Activated CD8-positive, alpha-beta memory T cell treated with anti-CD3 and anti-CD28 coated beads, Interleukin-2, amount 10 ng/mL, durations not matched to agents 7 days and 5 days (primary cell): ENCODE measurements at places on chromosomes 4 and X. TPM values are rescaled to one million over a fixed set of nuclear protein-coding genes. Genes with fewer than 3 reads are reported as not detected.
A peak's percentile ranks its signal among the peaks of the same experiment; 100 is the strongest.

- no peak for DNase-seq
Measured at GRCh38 chr4:144699565-144699964, 53.6 kb downstream of the HHIP start.

GRCh38 chr4:110669663-110670062 is 46.8 kb upstream of the PITX2 start:
- DNase-seq, result no peak

- no peak for DNase-seq
Measured at GRCh38 chrX:107206697-107207065, 270 bp downstream of the DNAAF6 start.

DNA sequence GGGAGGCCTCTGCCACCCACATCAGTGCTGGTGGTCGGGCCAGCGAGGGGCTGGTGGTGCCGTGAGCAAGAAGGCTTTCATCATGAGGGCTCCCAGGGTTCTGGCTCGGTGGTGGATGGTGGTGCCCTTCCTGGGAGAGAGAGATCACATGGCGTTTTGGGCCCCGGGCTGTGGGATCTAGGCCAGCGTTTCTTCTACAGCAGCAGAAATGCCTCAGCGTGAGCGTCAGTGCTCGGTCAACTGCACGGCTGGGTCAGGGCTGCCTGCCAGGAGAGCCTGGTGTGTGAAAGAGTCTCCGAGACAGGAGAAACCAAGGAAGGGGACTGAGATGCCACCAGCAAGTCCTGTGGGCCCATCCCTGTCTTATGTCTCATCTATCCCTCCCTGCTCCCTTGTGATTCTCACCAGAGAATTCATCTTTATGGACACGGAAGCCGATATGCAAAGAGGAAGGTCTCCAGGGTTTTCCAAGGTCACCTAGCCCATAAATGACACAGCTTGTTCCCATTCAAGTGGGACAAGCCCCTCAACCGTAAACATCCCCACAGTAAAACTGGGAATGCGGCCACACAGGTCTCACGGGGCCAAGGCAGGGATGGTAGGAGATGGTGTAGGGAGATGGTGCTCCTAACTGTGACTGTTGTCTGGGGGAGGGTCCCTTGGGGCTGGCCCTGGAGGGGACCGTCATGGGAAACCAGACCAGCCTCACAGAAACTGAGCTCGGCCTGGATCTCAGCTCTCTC is 99.2 kb downstream of the SORCS2 start:
- DNase-seq, result no peak

DNA sequence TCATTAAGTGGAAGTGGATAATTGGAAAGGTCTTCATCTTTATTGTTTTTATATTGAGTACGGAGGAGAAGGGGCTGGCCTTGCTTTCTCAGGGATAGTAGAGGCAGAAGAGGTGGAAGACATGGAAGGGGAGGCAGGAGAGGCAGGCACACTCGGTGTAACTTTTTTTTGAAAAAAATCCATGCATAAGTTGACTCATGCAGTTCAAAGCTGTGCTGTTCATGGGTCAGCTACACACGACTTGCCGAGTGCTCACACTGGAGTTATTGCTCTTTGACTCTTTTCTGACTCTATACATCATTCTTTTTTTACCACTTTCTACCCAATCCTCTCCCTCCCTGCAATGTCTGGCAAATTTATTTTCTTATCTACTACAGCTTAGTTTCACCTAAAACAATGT is 158.3 kb upstream of the AADAT start:
- no peak for DNase-seq

GRCh38 chrX:109187473-109188168 is 294.3 kb downstream of the GUCY2F start:
- no peak for DNase-seq

DNA sequence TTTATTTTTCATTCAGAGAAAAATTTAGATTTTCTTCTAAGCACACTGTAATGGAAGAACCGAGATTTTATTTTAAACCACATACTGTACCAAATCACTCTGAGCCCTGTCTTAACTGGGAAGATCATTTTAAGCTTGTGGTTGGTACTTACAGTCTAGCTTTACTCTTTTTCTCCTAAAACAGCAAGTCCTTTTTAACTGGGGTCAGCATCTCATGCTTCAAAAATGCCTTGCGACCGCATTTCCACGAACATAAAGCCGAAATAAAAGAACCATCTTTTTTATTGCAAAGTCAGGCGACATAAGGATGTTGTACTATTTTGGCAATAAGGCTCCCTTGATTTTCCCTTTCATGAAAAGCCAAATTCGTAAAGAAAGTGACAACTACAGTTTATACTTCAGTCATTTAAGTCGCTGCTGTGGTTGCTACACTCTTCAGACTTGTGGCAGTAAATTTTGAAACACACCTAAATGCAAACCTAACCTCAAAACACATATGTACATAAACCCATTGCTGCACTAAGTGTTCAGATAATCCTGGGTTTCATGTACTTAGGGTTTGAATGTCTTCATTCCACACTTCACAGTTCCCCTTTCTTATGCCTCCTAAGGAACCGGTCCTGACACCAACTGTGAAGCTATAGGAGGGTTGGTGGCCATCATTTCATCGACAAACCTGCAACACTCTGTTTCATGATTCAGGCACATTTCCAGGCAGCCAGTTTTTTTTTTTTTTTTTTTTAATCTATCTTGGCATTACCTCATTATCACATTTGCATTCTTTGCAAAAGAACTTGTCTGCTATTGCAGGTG is 3.0 kb downstream of the STOX2 start:
- DNase-seq, result no peak

- DNase-seq, result no peak
Measured at GRCh38 chr4:104989371-104989770, 157.3 kb upstream of the TET2 start.

GRCh38 chr4:627347-628125 is 2.2 kb downstream of the PDE6B start:
- DNase-seq, result no peak

DNA sequence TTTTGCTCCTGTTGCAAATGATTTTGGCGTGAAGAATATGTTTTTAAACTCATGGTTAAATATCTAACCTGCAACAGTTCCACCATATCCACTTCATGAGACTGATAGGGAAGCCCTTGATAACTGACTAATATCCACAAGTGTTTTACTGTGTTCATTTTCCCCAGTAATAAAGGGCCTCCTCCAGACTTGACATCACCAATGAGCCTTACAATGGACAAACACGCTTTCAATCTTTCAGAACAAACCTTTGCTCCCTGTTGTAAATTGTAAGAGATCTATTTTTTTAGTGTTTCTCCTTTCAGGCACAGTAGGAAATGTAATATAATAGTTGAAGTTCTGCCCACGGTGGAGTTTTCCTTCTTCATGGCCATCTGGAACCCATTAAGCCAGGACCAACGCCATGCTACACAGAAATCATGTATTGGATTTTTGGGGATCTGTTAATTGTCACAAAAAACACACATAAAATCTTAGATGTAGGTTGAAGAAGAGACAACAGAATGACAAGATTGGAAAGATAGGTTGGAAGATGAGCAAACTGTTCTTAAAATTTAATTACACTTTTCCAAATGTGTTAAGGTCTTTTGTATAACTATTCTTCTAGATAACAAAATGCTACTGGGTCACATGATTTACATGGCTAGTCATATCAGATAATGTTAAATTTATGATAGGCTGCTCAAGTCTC is 1030.1 kb downstream of the FSTL5 start:
- DNase-seq, result no peak

DNA sequence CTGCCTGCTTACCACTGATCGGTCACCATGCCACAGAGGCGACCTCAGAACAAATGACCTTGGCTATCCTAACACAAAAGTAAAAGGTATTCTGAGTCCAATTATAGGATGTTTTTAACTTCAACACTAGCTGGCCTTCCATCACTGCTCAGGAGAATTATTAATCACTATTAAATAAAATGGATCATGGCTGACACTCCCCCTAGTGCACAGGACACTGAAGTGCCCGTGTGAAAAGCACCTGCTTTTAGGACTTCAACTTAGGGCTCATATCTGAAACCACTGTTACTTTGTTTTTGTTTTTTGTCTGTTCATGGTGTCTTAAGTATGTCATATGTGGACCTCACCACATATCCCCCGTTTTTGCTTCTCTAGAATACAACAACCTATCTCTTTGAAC is 33.9 kb downstream of the STX18 start:
- no peak for DNase-seq

- no peak for DNase-seq
Measured at GRCh38 chr4:126269106-126269505, 954.4 kb downstream of the FAT4 start.

- DNase-seq, result no peak
Measured at GRCh38 chr4:145820407-145820806, 118.2 kb downstream of the ZNF827 start.

GRCh38 chr4:183263787-183264386 is 56.2 kb downstream of the CLDN22 start:
- DNase-seq, result no peak

DNA sequence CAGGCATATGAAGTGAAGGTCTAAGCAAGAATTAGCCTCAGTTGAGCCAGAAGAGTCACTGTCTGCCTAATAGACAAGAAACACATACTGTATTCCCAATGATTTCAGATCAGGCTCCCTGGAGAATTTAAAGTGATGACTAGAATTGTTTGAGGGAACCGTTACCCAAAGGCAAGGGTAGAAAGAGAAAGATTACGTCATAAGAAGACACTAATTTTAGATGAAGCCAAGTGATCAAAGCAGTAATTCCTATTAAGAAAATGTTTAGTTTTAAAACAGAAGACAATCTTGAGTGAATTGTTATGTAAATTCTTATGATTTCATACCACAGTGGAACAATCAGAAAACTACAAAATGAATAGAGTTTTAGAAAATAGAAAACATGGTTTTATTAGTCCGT is 194.5 kb upstream of the ARSJ start:
- no peak for DNase-seq

- DNase-seq, result no peak
Measured at GRCh38 chr4:141713771-141714445, 77.5 kb downstream of the IL15 start.

- no peak for DNase-seq
Measured at GRCh38 chrX:11259437-11259836, 33.8 kb upstream of the AMELX start.

DNA sequence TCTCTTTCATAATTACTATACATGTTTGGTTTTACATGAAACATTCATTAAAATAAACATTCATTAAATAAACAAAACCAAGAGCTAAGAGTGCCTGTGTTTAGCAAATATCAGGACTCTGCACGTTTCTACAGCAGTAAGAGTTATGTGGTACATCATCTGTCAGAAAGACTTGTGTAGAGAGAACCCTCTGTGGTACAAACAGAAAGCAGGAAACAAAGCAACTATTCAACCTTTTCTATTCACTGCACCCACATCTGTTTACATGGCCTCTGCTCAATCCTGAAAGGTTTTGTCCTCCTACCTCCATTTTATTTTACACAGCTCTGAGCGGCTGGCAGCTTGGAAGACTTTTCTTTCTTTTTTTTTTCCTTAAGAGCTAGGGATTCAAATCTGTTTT is 90.7 kb upstream of the PCDH18 start:
- DNase-seq, result no peak

DNA sequence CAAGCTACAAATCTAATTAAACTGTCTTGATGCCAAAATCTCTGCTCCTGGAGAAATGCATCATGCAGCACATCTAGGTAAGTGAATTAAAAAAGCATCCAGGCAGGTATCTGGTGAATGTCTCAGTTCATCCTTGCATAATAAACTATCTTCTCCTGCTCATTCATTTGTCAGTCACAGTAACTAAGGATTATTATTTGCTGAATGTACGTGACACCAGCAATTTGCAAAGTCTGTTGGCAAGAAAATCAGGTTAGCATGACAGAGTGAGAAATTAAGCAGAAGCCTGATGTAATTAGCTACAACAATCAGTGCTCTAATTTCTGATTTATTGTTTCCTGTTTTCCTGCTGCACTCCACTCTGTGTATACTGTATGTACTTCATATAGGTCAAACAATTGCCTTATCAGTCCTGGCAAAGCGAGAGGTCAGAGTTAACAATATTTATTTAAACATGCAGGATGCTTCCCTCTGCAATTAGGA is 213.6 kb downstream of the FBXO8 start:
- DNase-seq, result no peak

- DNase-seq, result no peak
Measured at GRCh38 chr4:111174331-111174730, 551.5 kb upstream of the PITX2 start.

DNA sequence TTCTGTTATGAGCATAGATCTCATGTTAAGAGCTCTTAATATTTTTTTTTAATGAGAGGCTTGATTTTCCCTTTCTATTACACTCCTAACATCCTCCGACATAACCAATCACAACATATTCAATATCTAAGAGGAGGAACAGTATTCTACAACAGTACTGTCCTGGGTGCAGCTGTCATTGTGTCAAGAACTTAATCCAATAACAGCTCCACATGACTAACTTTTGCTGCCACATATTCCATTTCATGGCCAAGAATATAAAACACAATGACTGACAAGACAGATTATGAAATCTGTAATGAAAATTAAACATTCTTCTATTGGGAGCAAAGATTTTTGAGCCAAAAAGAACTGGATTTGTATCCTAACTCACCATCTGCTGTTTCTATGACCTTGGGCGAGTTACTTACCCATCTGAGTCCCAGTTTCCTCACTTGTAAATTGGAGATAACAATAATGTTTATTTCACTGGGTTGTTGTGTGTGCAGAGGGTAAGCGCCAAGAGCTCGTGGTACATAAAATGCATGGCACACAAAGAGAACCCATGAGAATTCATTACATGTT is 405.6 kb downstream of the SPRY1 start:
- no peak for DNase-seq

DNA sequence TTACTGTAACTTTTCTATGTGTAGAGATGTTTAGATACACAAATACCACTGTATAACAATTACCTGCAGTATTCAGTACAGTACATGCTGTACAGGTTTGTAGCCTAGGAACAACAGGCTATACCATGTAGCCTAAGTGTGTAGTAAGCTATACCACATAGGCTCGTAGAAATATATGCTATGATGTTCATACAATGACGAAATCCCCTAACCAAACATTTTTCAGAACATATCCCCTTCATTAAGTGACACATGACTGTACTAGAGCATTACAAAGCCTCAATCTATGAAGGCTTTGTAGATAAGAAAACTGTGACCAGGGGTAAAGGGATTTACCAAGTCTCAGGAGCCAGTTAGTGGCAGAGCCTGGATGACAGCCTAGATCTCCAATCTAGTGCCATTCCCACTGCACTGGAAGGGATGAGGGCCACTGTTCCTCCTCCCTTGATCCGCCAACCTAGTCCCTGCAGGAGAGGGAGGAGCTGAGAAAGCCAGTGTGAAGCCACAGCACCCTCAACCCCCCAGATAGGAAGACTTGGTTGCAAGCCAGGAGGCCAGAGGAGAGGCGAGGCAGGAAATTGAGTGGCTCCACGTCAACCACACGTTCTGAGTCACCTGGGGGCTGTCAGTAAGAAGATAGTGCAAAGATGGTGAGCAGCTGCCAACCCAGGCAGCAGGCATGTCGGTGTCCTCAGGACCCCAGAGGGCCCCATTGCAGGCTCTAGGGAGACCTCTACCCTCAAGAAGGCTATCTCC is 227.7 kb downstream of the BCOR start:
- peak; percentile 92 for DNase-seq

The SRPX gene
- total RNA-seq, result 0.47 TPM

The PCYT1B gene
- total RNA-seq, result not detected

The FDCSP gene
- total RNA-seq, result not detected

The FGA gene
- not detected for total RNA-seq

The RTL9 gene
- total RNA-seq, result not detected

The HPGDS gene
- 0.41 TPM for total RNA-seq

The CPLX1 gene
- total RNA-seq, result 0.14 TPM

The SPANXA2 gene
- total RNA-seq, result not detected

The HNRNPD gene
- 421 TPM for total RNA-seq
